ENCODE measurements at places on chromosomes 6 and 20. TPM values are rescaled to one million over a fixed set of nuclear protein-coding genes. Genes with fewer than 3 reads are reported as not detected.

DNA sequence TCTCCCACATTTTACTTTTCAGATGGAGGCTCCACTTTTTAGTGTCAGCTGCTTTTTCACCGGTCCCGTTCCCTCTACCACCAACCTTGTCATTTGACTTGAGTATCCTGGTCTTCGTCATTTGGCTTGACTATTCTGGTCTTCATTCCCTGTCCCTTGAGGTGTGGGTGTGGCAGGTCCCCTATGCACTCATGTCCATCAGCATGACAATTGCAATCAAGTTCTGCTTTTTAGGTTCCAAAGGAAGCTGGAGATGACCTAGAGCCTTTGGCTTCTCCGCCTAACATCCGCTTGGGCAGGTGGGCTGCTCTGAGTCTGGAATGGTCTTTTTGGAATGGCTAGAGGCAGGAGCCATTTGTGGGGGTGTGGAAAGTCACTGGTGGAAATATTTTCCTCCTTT, 99.8 kb upstream of the MLN start:
- no peak for DNase-seq

GRCh38 chr6:87407561-87407900, 241 bp upstream of the CFAP206 start:
- no peak for DNase-seq

- DNase-seq: no peak
Measured at GRCh38 chr20:62051546-62052255, 14.0 kb downstream of the TAF4 start.

Gene LIME1
- total RNA-seq: 12.1 TPM

Gene VGLL2
- total RNA-seq: not detected

Gene NR2E1
- not detected for total RNA-seq

Gene JPH2
- 11.4 TPM for total RNA-seq

All from kidney (tissue), 22 donors.